ENCODE measurements at places on chromosomes 1 and 21.

DNA sequence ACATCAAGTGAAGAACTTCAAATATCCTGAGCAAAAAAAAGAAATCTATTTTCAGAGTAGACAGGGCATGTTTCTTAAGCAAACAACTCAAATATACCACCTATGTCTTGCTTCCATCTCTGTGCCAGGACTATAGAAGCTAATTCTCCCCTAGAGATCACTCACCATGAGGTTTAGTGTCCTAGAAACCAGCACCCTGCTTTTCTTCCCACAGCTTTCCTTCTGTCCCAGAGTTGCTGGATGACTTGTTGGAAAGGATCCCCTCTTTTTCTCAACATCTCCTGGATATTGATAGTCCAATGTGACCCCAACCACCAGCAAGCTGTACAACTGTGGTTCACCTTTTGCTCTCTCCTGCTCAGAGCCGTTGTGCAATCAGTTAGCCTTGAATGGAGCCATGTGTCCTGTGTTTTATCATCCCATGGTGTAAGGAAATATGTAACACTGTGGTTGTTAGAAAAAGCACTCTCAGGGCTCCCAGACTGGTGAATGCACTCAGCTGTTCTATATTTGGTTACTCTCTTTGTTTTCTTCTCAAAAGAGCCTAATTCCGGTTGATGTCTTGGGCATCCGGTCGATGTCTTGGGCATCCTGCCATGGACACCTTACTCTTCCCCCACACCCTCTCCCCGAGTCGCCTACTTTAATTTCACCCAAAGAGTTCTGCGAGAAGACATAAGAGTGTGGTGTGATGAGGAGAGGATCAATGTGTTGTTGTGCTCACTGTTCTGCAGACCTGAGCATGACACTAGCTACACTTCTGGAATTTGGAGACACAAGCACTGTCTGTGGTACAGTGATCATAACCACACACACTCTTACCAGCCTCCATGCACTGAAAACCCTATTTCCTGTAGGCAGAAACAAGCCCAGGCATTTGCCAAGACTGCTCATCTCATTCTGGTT is 1.7 kb downstream of the TNFSF4 start:
- DNase-seq: no peak

GRCh38 chr21:45089964-45090363 is 15.6 kb downstream of the ADARB1 start:
- DNase-seq: no peak

DNA sequence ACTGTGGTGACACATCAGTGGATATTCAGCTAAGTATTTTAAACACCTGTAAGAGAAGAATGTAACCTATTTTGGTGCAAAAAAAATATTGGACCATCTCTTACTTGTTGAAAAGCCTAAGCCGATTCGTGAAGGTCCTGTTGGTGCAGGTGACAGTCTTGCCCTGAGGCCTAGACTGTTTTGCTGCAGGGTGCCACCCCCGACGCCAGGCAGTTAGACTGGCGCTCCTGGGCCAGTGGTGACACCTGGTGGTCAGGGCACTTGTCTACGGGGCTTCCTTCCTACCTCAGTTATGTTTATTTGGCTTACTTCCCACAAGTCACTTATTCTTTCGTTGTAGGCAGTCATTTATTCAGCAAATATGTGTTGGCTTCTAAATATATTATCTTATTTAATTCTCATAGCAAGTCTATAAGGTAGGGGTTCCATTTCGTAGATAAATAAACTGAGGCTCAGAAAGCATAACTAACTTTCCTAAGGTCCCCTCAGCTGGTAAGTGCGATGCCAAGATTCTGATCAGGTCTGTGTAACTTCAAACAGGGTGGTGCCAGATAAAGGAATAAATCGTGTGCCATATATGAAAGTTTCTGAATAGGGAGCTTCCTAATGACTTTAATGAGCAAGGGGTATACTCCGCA is 1.9 kb downstream of the EEIG2 start:
- DNase-seq: no peak

DNA sequence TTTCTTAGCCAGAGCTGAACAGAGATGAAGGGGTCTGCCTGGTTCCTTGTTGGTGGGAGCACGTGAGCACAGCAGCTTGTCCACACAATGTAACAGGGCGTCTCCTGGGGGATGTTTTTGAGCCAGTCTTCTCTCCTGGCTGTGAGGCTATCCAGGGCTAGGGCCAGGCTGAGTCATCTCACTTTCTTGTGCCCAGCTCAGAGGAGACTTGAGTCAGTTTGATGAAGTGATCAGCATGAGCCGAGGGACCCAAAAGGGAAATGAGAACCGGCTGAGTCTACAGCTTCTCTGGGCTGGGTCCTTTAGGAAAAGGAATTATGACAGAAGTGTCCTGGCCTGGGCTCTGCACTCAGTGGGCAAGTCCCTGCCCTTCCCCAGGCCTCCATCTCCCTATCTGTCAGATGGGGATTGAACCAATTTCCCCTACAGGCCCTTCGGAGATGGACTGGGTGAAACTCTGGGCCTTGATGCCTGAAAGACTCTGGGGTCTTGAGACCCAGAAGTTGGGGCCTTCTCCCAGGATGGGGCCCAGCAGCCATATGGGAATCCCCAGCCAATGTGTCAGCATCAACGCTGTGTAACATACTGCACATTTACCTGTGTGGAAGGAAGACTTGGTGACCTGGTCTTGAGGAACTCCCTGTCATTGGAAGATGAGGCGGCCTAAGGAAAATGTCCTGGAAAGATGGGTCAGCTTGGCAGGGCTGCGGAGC is 36.6 kb downstream of the DMRTB1 start:
- DNase-seq: no peak

DNA sequence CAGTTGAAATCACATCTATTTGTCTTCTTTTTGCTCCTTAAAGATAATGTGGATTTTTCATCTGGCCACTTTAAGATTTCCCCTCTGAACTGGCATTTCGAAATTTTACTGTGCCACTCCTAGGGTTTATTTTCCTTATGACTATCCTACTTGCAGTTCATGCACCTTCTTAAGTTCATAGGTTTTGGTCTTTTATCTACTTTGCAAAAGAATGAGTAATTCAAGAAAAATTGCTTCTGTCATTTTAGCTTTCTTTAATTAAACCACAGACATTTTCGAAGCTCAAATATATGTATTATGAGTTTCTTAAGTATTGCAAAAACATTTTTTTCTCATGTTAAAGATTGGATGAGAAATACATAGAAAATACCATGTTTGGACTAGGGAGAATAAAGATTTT is 1244.8 kb upstream of the TMPRSS15 start:
- no peak for DNase-seq

DNA sequence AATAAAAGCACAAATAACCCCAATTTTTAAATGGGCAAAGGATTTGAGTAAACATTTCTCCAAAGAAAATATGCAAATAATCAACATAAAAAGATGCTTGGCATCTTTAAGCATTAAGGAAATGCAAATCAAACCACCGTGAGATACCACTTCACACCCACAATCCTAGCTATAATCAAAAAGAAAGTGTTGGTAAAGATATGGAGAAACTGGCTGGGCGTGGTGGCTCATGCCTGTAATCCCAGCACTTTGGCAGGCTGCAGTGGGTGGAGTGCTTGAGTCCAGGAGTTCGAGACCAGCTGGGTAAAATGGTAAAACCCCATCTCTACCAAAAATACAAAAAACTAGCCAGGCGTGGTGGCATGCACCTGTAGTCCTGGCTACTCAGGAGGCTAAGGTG is 16.9 kb downstream of the ARHGEF11 start:
- DNase-seq: no peak

DNA sequence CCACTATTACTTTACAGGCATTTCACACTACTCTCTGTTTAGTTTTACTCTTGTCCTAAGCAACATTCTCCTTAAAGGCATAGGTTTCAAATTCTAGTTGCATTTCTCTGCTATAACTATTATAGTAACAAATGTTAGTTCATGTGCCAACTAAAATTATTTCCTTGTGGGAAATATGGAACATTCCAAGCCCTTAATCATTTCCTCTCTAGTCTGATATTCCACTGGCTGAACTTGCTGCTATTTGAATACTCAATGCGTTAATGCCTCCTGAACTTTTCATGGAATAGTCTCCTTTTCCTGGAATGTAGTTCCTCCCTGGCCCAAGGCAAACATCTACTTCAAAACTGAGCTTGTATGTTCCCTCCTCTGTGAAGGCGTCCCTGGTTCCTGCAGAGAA is 19.3 kb upstream of the TBX19 start:
- DNase-seq: peak; percentile 11

DNA sequence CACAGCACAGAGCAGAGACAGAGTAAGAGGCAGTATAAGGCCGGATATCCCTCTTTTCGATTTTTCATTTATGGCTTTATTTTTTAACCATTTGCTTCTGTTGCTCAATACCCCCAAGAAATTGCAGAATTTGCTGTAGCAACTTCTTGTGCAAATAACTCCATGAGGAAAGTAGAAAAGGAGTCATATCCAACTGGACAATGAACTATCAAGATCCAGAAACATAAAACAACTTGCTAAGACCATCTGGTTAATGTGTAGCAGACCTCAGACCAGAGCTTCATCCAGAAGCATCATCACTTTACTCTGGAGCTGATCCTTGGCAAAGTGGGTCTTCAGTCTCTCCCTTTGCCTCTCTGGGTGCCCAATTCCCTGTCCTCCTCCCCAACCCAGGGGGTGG is 45.9 kb downstream of the ZNF697 start:
- DNase-seq: no peak

- no peak for DNase-seq
Observed at GRCh38 chr1:115980998-115981993, 5.0 kb downstream of the SLC22A15 start.

Data from retinal pigment epithelial cell (primary cell).